Activated naive CD4-positive, alpha-beta T cell treated with anti-CD3 and anti-CD28 coated beads, Interleukin-2, amount 50 U/mL, for 16 hours (primary cell): ENCODE measurements at places on chromosomes 7 and 10.

- DNase-seq = no peak
Measured at GRCh38 chr7:94333810-94334209, 60.9 kb upstream of the COL1A2 start.

DNA sequence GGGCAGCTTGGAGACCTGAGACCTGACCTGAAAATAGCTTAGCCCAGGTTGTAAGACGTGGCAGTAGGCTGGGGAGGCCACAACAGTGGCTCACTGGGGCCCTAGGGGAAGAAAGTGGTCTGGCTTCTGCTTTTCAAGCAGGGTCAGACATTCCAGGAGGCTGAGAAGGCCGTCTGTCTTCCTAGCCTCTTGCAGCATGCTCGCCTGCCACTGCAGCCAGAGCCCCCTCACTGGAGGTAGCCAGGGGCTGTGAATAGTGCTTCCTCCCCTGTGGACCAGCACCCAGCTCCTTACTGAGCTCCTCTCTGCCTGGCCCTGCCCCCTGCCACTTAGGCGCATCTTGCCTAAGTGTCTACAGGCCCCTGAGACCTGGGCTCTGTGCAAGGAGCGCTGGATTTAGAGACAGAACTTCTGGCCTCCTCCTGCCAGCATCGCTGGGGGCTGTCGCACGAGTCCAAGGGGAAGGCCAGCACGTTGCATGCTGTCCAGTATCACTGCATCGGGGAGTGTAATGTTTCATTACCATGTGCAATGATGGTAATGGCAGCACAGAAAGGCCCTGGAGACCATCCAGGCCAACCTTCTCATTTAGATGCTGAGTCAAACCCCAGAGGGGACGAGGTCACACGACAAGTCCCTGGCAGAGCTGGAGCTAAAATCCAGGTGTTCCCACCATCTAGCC, 12.7 kb downstream of the ZMIZ1 start:
- no peak for DNase-seq

GRCh38 chr7:15305002-15305600, 256.7 kb downstream of the AGMO start:
- no peak for DNase-seq

- DNase-seq = no peak
Measured at GRCh38 chr7:4783762-4784351, 8.4 kb downstream of the AP5Z1 start.

GRCh38 chr7:128407233-128407589, 2.6 kb downstream of the IMPDH1 start:
- no peak for DNase-seq

- no peak for DNase-seq
Measured at GRCh38 chr7:26449175-26450165, 157.8 kb downstream of the SNX10 start.

DNA sequence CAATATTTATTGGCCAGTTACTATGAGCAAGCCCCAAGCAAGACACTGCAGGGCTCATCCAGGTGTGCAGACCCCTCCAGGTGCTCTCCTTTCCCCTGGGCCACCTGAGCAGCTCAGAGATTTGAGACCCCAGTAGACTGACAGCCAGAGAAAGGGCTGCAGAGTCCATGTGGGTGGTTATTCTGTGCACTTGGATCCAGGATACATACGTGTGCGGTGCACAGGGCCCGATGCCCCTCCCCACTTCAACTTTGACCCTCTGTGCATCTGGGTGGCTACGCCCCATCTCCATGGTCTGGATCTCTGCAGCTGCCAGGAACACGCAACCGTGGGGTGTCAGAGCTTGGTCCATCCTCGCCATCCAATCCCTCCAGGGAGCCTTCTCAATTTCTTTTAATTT, 72.9 kb downstream of the MKI67 start:
- no peak for DNase-seq

DNA sequence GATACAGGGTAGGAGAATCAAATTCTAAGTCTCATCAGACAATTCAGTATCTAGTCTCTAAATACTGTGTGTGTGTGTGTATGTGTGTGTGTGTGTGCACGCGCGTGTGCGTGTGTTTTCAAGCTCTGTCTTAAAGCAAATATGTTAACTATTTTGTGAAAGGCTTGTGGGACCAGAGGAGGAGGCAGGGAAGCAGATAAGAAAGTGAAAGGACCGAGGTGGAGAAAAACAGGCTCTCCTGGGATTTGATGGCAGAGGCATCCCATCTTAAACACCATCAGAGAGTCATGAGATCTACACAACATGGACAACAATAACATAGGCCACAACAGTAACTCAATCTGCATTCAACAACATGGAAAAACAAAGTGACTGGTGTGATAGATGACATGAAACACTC, 67.1 kb downstream of the PIP4K2A start:
- DNase-seq = no peak

- no peak for DNase-seq
Measured at GRCh38 chr7:32532086-32532485, 36.8 kb downstream of the AVL9 start.

DNA sequence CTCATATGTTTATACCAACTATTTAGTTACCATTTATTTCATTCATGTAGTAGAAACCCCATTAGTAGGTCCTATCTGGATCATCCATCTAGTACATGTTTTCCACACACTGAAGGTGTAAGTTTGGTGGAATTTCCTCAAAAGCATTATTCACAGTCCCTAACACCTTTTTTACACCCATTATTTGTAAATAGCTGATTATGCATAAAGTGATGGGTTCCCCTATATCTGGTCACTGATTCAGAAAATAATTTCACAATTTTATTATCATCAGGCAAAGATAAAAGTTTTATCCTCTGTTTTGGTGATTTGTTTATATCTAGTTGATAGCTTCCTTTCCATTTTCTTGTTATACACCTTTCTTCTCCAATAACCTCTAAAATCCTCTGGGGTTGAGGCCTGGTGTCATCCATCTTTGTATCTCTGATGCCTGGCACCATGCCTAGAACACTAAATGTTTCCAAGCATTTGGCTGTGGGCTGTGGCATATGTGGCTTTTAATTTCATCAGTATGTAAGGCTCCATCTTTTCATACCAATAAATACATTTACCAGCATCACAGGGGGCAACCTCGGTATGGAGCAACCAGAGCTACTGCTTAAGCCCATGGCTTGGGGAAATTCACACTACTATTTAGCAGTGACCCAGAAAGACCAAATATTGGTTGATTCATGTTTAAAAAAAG, 1089.5 kb upstream of the LRRN3 start:
- DNase-seq = no peak

DNA sequence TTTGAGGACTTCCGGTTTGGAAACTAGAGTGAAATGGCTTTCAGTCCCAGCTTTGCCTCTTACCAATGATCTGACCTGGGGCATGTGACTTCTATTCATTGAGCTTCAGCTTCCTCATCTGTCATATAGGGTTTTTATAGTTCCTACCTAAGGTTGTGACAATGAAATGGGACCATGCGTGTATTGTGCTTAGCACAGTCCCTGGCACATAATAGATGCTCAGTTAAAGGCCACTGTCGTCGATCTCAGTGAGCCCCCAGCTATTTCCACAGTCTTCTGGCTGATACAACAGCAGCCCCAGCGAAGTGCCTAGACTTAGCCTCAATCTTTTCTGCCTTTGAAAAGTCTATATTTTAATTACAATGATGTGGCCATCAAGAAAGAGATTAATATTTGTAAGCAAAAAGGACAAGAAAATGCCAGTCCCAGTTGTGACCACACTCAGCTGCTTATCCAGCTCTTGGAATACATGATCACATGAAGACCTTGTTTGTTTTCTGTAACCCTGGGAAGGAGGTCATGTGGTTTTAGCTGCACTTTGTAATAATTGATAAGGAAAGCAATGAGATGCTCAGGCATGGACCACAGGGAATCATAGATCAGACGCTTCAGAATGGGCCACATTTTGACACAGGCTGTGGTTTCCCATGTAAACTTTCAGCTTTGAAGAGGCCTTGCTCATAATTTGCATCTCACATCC, 44.6 kb downstream of the VWA2 start:
- no peak for DNase-seq

- DNase-seq = peak; percentile 41
Measured at GRCh38 chr10:132363921-132364593, 32.1 kb downstream of the LRRC27 start.

- DNase-seq = no peak
Measured at GRCh38 chr10:17062955-17063484, 66.6 kb downstream of the CUBN start.

GRCh38 chr10:21047511-21047910, 150.4 kb upstream of the NEBL start:
- no peak for DNase-seq

GRCh38 chr7:87624628-87625027, 3.6 kb upstream of the RUNDC3B start:
- no peak for DNase-seq

DNA sequence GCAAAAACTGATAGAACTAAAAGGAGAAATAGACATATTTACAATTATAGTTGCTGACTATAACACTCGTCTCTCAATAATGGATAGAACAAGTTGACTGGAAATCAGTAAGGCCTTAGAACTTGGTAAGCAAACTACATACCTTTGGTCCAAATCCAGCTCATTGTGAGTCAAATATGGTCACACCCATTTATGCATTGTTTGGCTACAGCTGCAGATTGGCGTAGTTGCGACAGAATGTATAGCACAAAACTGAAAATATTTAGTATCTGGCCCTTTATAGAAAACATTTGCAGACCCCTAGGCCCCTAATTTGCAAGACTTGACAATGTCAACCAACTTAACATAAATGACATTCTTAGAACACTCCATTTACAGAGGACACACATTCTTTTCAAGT, 103.6 kb upstream of the EGR2 start:
- no peak for DNase-seq

GRCh38 chr10:74967911-74968666, 141.7 kb downstream of the KAT6B start:
- no peak for DNase-seq

DNA sequence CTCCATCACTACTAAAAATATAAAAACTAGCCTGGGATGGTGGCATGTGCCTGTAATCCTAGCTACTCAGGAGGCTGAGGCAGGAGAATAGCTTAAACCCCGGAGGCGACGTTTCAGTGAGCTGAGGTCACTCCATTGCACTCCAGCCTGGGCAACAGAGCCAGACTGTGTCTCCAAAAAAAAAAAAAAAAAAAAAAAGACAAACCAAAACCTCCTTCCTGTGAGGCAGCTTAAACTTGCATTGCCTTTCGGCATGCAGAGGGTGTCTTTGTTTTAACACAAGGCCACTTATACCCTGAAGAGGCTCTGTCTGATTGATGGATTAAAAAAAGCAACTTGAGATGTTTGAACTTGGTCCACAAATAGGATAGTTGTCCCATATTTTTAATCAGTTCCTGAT, 128.4 kb upstream of the RSU1 start:
- DNase-seq = no peak

DNA sequence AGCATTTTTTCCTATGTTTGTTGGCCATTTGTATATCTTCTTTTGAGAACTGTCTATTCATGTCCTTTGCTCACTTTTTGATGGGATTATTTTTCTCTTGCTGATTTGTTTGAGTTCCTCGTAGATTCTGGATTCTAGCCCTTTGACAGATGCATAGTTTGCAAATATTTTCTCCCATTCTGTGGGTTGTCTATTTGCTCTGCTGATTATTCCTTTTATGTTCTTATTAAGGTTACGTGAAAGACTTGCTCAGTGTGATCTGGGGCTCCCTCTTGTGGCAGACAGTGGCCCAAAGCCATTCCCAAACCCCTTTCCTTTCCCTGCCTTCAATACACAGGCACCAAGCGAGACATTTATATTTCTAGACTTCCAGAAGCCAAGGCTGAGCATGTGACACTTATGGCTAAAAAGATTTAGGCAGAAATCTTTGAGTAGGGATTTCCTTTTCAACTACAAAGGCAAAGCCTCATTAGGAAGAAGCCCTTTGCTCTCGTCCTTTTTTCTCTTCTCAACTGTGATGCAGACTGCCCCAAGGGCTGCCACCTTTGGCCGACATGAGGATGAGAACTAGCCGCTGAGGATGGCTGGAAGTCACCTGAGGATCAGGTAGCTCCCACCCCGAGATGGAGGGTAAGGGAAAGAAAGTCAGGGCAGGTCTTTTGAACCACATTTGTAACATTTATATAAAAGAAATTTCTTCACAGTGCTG, 23.6 kb downstream of the ST8SIA6 start:
- DNase-seq = peak; percentile 63

- DNase-seq = no peak
Measured at GRCh38 chr7:69803699-69804516, 205.6 kb downstream of the AUTS2 start.

DNA sequence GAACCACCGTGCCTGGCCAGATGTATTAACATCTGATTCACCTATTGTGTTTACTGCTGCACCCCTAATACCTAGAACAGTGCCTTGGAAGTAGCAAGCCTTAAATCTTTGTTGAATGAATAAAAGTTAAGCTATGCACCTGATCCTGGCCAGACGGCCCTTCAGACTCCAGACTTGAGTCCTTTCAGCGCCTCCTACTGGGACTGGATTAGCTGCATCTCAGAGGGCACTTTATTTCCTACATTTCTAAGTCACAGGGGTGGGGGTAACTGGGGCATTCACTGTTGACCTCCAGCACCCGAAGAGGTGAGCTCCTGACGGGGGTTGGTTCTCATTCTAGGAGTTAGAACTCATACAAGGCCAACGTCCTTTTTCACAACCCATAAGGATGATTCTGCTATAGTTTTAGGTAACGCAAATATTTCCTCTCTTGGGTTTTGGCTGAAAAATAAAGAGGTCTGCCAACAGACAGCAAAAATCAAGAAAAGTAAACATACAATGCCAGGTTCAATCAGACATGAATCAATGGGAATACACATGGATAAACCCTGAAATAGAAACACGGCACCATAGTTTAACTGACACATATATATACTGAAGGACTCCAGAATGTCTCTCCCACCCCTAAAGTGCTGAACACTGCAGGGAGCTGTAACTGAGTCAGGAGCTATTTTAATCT, 48.0 kb upstream of the DLG5 start:
- DNase-seq = no peak

- peak; percentile 31 for DNase-seq
Measured at GRCh38 chr7:65216469-65216868, 157.2 kb upstream of the ZNF92 start.

- no peak for DNase-seq
Measured at GRCh38 chr7:54622696-54623309, 80.6 kb downstream of the VSTM2A start.

DNA sequence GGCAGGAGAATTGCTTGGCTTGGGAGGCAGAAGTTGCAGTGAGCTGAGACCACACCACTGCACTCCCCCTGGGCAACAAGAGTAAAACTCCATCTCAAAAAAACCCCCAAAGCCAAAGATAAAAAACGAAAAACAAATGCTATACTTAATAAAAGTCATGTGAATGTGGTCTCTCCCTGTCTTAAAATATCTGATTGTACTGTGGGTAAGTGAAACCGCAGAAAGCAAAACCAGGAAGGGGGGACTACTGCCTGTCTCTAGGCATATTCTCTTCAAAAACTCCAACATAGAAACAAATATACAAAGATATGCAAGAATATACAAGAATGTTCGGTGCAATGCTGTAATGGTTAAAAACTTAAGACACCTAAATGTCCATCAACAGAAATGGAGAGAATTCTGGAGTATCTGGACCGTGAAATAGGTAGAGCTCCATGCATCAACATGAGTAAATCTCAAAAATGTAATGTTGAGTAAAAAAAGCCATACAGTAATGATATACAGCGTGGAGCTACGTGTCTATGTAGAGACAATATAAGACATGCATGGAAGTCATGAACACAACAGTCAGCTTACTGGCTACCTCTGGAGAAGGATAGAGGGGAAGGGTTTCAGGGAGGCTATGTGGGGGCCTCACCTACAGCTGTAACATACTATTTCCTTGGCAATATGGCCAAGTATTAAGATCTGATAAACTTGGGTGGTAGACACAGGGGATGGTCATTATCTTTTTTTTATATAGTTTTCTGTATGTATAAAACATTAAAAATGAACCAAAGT, 2.1 kb downstream of the ZNF394 start:
- DNase-seq = no peak
